ENCODE measurements at places on chromosomes 12 and 14. TPM values are rescaled to one million over a fixed set of nuclear protein-coding genes. Genes with fewer than 3 reads are reported as not detected.

Gene FANCM
- polyA plus RNA-seq: 8.0 TPM

Gene ART4
- not detected for polyA plus RNA-seq

Gene KLHL28
- 26.4 TPM for polyA plus RNA-seq

Gene PLEKHD1
- polyA plus RNA-seq: 0.11 TPM

Gene TAS2R50
- not detected for polyA plus RNA-seq

Gene GPR68
- 1.6 TPM for polyA plus RNA-seq

Gene FBXO33
- polyA plus RNA-seq: 10.5 TPM

Gene CISTR
- not detected for polyA plus RNA-seq

Gene SERPINA10
- not detected for polyA plus RNA-seq

Gene HSPA2
- polyA plus RNA-seq: 0.26 TPM

Gene AHSA1
- 134 TPM for polyA plus RNA-seq

Gene SMOC1
- not detected for polyA plus RNA-seq

Gene CLEC1A
- not detected for polyA plus RNA-seq

Gene C2CD5
- polyA plus RNA-seq: 17.8 TPM

Measured in IgD-negative memory B cell (primary cell).